ENCODE measurements at places on chromosomes 5 and 9.

- no peak for DNase-seq
These were observed at the start of gene FREM1 for GRCh38 chr9:14909961-14910805. Gene FREM1, minus strand, starts transcription at chr9:14910428. Its CDS starts 41,451 bp downstream, at chr9:14868977.

DNA sequence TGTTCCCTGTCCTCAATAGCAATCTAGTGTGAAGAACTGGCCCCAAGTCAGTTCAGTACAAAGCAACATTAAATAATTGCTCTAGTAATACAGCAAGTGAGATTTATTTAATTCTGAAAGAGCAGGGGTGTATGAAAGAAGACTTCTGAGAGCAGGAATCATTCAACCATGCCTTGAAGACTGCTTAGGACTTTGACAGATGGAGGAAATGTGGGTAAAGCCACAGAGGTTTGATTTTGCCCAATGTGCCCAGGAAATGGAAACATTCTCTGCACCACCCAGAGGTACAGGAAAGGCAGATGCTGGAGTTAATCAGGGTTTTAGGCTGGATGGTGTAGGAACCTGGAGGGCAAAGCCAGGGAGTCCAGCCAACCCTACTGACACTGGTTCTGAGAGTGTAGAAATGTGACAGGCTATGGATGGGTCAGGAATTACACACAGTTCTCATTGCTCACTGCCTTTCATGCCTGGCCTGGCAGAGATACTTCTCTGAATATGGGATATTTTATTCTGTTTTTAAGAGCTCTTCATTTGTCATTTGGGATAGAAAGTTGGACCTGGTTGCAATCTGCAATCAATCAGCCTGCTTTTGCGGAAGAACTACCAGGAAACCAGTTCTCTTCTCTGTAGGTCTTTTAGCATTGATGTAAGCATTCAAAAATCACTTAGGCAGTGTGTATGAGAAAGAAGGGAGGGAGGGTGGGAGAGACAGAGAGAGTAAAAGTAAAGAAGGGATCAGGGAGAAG, 88.3 kb downstream of the BRINP1 start:
- no peak for DNase-seq

DNA sequence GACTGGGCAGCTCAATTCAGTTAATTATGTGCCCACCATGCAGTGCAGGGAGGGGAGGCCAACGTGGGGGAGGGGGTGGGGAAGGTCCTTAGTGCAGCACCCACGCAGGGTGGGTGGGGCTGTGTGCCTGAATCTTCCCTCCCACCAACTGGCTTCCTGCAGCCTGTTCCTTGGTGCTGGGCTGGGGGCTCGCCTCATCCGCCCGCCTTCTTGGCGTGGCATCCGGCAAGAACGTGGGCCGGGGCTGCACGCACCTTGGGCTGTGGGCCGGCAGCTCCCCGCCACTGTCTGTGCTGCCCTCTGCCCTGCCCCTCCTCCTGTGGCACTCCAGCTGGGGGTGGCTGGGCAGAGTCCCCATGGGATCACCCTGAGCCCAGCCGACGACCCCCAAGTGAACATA, 19.6 kb upstream of the RALGDS start:
- no peak for DNase-seq

DNA sequence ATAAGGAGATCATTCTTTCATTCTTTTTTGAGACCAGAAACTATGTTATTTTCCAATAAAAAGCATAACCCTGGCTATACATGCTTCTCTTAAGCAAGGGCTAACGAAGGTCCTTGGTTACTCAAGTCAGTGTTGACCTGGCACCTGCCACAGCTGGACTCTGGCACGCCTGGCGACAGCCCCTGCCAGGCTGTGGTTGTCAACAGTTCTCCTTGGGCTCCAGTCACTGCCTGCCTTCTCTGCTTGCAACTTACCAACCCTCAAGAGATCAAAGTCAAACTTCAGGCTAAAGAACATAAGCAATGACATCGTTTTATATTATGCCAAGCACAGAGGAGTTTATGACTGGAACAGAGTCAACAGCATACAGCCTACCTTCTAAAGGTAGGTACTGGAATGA, 61.4 kb upstream of the TBC1D9B start:
- DNase-seq = no peak

DNA sequence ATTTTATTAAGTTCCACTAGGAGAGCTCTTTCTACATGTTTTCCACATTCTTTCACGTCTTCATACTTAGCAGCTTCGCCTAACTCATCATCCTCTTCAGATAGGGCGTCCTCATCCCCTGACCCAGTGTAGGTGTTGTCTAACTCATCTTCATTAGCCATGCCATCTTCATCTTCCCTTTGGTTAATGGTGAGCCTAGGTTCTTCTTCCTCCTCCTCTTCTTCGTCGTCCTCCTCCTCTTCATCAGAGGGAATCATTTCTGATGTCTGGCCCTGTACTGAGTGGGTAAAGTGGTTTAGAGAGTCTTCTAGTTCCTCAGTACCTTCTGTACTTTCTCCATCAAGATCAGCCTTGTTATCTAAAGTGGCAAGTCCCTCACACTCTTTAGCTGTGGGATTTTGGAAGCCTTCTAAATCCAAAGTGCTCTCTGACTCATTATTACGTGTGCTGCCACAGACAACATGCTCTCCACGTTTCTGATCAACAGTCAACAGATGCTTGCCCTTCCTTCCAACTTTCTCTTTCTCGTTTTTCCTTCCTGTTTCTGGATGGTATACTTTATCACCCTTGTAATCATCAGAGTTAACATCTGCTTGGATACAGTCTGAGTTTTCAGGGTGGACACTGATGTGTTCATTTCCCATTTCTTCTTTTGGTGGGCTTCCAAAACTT, 31.1 kb downstream of the TUT7 start:
- no peak for DNase-seq

GRCh38 chr9:114055061-114055460, 23.0 kb downstream of the AMBP start:
- DNase-seq = no peak

GRCh38 chr5:158538506-158539074, 561.1 kb downstream of the EBF1 start:
- DNase-seq = no peak

DNA sequence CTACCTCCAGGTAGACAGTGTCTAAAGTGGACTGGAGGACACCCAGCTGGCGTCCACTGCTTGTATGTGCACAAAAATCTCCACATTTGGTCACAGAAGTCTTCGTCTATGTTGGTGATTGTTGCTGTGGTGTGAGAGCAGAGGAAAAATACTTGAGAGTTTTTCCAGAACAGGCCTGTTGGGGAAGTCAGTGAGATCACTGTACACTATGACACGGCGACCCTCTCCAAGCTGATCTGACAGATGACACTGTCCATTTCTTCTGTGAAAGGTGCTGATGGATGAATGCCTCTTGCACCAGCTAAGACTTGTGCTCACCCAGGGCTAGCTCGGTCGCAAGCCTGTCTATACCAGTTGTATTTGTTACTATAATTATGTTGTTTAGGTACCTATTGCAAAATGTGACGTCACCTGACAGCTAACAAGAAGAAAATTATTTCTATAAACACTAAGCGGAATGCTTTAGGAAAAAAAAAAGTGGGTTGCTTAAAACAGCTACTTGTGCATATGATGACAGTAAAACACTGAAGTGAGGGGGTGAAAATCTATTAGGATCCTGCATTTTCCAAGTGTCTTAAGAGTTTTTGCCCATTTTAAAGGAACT, 142.3 kb downstream of the ROR2 start:
- no peak for DNase-seq

- DNase-seq = no peak
These were observed 36.6 kb downstream of the NCS1 start for GRCh38 chr9:130208600-130209347.

All from activated CD4-positive, CD25-positive, alpha-beta regulatory T cell treated with anti-CD3 and anti-CD28 coated beads, Interleukin-2, amount 50 U/mL, for 72 hours (primary cell).